ENCODE measurements at places on chromosomes 7 and 10.

DNA sequence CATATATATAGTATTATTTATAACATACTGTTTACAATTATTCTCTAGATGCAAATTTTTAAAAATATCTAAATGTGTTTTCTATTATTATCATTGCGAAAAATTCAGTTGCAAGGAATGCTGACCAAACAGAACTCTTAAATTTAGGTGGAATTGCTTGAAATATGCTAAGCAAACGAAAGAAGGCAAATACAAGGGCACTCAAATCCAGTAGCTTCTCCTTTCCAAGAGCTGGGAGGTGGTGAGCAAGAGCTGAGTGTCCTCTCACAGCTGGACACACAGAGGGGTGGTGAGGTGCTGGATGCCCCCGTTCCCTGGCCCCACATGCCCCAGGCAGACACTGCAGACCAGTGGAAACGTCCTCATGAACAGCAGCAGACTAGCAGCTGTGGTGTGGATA, 166.0 kb downstream of the TAX1BP1 start:
- DNase-seq: no peak

DNA sequence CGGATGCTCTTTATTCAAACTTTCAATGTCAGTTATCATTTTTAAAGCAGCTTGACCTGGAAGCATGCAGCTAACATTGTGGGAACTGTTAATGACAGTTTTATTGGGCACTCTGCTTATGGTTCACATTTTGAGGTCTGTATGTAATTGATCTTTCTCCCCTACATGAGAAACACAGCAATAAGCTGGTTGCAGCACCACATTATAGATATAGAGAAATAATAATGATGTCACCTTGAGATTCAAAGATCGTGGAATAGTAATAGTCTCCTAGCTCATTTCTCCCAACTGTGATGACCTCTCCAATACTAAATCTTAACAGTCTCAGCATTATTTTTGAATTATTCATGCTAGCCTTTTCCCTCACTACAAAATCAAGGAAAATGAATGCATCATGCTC, 22.7 kb upstream of the MGMT start:
- no peak for DNase-seq

DNA sequence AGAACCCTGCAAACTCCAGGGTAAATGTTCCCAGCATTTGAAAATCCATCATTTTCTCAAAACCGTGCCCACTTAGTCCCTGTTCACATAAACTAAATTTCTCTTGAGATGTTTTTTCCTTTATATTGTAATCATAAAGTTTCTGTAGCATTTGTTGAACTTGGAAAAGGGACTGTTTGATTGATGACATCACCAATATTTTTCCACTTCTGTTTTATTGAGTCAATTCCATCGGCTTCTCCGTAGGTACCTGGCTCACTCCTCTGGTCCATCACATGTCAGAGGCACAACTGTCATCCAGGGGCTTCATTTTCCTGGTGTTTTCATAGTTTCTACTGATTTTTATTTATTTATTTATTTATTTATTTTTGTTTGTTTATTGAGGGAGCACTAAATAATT, 462.5 kb upstream of the PFKP start:
- DNase-seq: no peak

- no peak for DNase-seq
Observed at GRCh38 chr10:133358162-133358924, 524 bp upstream of the FUOM start.

- DNase-seq: no peak
Observed at GRCh38 chr10:69496352-69497230, 45.3 kb downstream of the TSPAN15 start.

- DNase-seq: peak; percentile 33
Observed at GRCh38 chr10:101141616-101142532, 10.8 kb downstream of the TLX1 start.

DNA sequence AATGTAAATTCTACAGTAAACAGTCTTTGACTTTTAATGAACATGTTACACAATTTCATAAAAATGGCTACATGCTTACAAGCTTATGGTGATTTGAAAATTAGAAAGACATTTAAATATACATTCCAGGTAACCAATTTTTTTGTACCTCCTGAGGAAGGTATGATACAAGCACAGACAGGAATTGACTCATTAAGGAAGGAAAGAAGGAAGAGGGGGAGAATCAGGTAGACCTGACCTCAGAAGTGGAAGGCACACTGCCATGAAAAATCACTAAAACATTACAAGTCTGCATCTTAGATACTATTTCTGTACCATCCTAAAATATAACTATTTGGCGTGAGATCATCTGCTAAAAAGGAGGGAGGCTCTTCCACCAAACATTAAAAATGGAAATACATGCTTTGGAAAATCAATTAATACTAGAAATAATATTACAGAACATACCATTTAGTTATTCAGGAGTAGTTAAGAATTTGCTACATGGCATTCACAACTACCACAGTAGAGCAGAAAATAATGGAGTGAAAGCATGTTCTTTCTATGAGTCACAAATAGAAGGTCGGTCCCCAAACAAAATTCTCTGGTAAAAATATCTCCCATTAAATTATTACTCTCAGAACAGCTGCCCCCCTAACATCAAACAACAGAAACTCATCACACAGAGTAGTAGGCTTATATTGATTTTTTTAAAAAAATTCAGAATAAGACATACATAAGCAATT, 15.2 kb downstream of the RAB11FIP2 start:
- no peak for DNase-seq

DNA sequence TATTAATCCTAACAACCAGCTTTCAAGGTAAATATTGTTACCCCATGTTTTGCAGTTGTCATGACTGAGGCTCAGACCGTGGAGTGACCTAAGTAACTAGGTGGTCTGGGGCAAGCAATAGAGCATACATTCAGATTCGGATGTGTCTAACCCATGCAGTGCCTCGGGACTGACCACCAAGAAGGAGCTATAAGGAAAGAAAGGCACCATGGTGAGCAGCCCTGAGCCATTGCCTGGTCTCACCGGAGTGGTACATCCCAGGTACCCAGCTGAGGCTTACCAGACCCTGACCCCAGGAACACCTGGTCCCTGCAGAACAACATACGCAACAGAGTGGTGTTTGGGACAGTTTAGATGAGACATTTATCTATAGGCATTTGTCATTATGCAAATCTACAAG, 175.5 kb upstream of the ZMIZ1 start:
- no peak for DNase-seq

DNA sequence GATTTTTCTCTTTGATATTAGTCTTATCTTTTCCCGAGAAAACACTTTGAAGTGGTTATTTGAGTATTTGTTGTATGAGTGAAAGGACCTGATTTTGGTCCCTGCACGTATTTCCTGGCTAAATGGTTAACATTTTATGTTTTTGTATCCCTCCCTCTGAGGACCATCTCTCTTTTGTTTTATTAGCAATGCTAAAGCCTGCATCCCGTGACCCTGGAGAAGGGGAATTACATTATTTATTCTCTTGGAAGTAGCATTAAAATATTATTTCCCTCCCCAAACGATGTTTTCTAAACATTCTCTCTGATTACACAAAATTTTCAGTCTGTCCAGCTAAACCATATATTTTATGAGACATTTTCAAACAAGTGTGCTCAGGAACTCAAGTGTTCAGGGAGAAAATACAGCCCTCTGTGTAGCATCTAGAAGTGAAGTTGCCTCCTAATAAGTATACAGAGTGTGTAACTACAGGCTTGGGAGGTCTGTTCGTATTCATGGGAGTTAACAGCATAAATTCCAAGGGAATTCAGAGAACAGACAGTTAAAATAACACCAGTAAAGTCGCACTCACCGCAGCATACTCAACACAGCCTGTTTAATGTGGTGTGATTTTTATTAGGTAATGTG, 163.8 kb upstream of the NPVF start:
- DNase-seq: no peak

DNA sequence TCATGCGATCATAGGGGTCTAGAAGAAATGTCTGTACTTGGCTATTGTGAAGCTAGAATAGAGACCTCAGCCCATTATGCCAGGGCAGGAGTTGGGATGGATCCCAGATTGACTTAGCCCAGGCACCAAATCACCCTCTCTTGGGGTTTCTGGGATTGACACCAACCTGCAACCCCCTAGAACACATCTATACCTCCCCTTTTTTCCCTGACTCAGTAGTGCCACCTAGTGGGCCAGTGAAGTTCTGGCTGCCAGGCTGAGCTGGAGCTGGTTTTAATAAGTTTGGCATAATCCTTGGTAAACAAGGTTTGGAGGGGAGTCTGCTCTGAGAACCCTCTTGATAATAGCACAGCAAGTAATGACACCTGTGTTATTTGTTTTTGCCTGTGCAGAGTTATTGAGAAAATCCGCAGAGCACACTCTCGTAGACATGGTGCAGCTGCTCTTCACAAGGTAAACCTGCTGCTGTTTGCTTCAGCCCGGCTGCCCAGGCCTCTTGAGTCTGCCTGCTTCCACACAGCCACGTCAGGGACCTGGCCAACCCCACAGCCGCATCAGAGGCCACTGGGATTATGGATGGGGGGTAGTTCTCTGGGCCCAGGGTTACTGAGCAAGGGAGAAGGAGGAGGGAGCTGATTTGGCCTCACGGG, 43.3 kb upstream of the NFKB2 start:
- no peak for DNase-seq

DNA sequence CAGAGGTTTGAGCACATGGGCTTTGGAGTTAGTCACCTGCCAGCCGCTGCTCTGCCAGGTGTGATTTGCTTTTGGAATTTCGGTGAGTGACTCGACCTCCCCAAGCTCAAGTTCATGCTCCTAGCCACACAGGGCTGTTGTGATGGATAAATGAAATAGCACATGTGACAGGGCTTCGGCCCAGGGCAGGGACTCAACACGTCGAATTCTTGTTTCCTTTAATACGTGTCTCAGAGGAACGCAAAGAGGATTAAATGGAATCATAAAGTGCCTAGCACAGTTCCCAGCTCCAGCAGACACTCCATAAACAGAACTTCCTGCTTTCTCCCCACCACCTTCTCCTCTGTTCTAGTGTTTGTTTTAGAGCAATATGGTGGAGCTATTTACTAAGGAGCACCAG, 88.3 kb upstream of the CHST15 start:
- no peak for DNase-seq

DNA sequence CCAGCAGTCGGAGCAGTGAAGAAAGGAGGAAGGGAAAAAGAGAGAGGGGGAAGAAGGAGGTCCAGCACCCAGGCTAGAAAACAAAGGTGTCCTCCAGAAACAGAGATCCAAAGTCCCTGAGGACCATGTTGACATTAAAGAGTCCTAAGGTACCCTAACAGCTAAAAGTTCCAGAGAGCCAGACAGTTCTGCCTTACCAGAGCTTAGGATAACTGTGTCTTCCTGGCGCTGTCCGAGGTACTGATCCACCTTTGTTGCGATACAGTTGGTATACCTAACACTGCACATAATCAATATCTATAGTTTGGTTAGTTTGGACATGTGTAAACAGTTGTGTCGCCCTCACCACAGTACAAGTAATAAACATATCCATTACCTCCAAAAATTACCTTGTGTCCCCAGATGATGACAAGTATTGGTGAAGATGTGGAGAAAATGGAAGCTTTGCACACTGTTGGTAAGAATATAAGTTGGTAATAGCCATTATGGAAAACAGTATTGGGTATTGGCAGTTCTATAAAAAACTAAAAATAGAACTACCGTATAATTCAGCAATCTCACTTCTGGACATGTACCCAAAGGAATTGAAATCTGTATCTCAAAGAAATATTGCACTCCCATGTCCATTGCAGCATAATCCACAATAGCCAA, 59.8 kb downstream of the GRID1 start:
- no peak for DNase-seq

DNA sequence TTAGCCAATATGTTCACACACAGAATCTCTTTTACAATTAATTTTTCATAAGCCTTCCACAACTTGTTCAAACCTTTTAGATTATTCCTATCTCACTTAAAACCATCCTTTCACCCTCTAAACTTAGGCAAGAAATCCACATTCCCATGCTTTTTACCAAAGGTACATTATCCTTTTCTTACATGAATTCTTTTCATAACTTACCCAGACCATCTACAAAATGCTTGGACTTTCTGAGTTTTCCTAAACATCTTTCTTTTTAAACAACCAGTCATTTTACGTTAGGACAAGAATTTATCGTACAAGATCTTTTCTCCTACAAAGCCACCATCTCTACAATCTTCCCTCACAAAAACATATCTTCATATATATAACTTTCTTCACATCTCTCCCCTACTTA, 18.8 kb upstream of the GARS1 start:
- no peak for DNase-seq

DNA sequence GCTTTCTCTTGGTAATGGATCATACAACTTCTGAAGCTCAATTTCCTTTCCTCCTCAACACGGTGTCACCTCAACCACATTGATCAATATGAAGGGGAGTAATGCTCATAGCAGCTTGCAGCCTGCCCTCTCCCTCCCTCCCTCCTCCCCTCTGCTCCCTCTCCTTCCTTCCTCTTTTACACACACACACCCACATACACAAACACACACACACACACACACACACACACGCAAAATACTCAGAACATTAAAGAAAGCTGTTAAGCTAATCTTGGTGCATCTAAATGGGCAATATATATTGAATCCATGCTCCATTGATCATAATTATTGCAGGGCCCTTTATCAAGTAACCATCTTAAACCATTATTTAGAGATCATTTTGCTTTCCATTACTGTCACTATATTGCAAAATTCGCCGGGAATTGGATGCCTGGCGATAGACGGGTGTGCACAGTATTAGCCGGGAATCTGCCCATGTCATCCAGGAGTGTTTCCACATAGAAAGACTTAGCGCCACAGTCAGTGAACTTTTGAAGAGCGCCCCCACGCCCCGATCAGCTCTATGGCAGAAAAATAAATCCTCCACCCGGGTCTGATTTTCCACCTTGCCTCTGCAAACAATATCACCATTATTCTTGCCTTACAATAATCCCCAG, 122.0 kb downstream of the PRLHR start:
- no peak for DNase-seq

- DNase-seq: no peak
Observed at GRCh38 chr7:19107356-19108146, 9.9 kb downstream of the TWIST1 start.

GRCh38 chr10:97059006-97059871, 126.5 kb downstream of the SLIT1 start:
- DNase-seq: no peak

GRCh38 chr10:86434656-86435055, 68.1 kb upstream of the GRID1 start:
- no peak for DNase-seq

GRCh38 chr10:36367362-36367761, 725.3 kb upstream of the FZD8 start:
- DNase-seq: no peak

- no peak for DNase-seq
Observed at GRCh38 chr10:127635882-127636281, 86.8 kb downstream of the NPS start.

- DNase-seq: no peak
Observed at GRCh38 chr10:6756716-6757115, 176.6 kb upstream of the PRKCQ start.

DNA sequence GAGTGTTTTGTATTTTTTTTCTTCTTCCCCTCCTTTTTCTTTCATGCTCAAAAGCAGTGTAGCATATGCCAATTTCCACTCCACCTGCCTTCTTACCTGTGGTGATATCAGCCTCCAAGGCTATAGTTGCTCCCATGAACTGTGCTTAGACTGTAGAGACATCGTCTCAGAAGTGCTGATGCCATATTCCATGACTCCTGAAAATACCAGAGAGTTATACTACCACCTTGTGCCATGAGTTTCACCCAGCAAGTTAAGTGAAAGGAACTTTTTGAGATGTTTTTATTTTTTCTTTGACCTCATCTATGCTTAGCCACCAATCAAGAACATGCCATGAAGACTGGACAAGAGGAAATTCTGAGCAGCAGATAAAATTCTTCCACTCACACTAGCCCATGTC, 142.8 kb upstream of the SEMA3E start:
- no peak for DNase-seq

GRCh38 chr10:71368643-71369042, 28.1 kb upstream of the CDH23 start:
- DNase-seq: no peak

GRCh38 chr10:32151871-32152270, 95.6 kb upstream of the KIF5B start:
- DNase-seq: no peak

Data from AG09309 (cell line).